Neural crest cell (in vitro differentiated cells): ENCODE measurements at places on chromosomes 7 and 10. TPM values are rescaled to one million over a fixed set of nuclear protein-coding genes. Genes with fewer than 3 reads are reported as not detected.

GRCh38 chr7:94449151-94449725 is 54.5 kb downstream of the COL1A2 start:
- DNase-seq = no peak

Gene PRKAR2B
- 14.2 and 14.4 TPM in 2 replicates for total RNA-seq

DNA sequence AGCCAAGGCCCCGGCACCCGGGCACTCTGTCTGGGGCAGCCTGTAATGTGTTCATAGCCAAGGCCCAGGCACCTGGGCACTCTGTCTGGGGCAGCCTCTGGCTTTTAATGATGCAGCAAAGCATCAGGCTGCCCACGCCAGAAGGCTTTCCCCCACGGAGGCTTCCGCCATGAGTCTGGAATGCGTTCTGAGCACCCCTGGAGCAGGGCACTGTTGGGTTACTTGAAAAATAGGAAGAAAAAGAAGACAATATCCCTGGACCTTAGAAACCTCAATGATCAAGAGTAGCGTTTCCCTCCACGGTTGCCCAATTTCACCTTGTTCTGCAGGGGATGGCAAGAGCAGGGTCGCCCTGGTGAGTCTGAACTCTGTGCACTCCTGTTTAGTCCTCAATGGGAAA is 565.0 kb downstream of the PTPRN2 start:
- DNase-seq = no peak

DNA sequence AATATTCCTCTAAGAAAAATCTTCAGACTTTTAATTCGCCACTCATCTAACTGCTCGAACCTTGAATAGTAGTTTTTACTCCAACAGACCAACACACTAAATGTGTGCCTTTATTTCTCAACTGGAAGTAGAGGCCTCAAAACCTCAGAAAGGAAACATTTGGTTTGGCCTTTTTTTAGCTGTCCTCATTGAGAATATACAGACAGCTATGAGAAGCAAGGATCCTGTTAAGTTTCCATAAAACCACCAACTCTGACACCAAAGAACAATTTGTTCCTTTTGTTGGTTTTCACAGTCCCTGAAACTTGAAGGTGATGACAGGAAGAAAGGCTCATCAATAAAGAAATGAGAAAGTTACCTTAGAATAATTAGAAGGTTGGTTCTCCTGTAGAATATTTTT is 199.2 kb upstream of the MEOX2 start:
- DNase-seq = no peak

DNA sequence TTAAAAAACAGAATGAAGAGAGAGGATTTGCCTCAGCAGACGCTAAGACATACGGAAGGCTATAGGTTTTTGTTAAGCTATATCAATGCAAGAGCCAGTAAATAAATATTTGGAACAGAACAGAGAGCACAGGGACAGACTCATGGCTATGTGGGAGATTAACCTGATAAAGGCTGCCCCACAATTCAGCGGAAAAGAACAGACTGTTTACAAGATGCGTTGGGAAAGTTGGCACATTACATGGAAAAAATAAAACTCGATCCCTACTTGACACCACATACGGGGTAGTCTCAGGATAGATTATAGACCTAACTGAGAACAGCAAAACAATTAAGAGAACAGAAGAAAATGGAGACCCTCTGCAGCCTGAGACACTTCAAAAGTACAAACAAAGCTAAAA is 10.8 kb downstream of the KCNH2 start:
- no peak for DNase-seq

Gene HTR5A
- not detected in 2 replicates for total RNA-seq

DNA sequence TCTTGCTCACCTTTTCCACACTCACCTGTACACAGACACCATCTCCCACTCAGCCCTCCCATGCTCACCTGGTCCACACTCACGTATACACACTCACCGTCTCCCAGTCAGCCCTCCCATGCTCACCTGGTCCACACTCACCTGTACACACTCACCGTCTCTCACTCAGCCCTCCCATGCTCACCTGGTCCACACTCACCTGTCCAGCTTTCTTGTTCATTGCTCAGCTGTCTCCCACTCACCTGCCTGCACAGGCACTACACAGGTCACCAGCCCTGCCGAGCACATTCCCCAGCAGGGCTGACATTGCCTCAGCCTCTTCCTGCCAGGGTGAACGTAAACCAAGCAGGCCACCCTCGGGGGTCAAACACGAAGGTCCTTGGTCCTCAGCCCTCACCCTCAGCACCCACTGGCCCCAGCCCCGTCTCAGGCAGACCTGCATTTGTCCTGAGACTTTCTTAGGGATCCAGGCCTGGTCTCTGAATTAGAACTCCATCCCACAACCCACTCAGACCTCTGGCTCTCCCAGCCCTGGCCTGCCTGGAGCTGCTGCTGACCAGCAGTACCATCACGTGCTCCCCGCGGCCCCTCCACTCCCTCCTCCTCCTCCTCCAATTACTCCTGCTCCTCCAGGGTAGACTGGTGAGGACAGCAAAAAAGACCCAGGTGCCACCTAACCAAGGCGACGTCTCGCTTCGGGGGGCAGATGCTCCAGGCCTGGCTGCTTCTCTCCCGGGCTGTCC is 12.8 kb upstream of the DNAAF5 start:
- no peak for DNase-seq

GRCh38 chr10:46068117-46068516 is 22.0 kb upstream of the MSMB start:
- DNase-seq = no peak

Gene BRAT1
- total RNA-seq = 47.3 and 52.7 TPM in 2 replicates

DNA sequence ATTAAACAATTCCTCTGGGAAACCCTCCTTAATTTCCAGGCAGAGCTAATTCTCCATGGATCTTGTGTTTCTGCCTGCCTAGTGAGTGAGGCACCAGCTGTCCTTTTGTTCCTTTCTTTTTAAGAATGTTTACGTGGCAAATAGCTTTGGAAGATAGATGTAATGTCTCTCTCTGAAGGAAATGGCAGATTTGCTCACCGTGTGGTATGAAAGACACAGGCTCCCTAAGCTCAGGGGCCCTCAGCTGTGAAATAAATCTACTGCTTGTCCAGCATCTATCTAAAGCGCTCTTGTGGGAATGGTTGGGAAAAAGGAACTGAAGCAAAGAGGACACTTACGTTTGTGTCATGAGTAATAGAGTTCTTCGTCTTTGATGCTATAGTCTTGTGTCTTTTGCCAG is 64.6 kb downstream of the FAS start:
- DNase-seq = no peak

- DNase-seq = no peak
Measured at GRCh38 chr10:49174261-49174925, 13.8 kb downstream of the TMEM273 start.

DNA sequence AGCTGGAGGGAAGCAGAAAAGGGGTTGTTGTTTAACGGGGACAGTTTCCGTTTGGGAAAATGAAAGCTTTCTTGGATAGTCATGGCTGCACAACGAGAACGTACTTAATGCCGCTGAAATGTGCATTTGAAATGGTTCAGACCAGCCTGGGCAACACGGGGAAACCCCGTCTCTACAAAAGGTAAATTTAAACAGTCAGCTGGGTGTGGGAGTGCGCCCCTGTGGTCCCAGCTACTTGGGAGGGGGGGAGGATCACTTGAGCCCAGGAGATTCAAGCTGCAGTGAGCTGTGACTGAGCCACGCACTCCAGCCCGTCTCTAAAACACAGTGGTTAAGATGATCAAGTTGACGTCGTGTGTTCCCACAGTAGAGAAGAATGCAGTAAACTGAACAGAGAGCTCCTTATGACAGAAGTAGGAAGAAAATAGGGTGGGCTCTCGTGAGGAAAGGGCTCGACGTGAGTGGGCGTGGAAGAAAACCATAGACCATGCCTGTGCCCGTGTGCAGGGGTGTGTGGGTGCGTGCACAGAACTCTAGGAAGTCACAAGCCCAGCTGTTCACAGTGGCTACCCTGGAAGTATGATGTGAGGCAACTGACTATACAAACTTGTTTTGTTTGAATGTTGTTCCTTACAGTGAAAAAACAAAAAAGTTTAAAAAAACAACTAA is 4.1 kb upstream of the FUOM start:
- DNase-seq = no peak

GRCh38 chr7:71739520-71740173 is 607.7 kb downstream of the GALNT17 start:
- DNase-seq = no peak

DNA sequence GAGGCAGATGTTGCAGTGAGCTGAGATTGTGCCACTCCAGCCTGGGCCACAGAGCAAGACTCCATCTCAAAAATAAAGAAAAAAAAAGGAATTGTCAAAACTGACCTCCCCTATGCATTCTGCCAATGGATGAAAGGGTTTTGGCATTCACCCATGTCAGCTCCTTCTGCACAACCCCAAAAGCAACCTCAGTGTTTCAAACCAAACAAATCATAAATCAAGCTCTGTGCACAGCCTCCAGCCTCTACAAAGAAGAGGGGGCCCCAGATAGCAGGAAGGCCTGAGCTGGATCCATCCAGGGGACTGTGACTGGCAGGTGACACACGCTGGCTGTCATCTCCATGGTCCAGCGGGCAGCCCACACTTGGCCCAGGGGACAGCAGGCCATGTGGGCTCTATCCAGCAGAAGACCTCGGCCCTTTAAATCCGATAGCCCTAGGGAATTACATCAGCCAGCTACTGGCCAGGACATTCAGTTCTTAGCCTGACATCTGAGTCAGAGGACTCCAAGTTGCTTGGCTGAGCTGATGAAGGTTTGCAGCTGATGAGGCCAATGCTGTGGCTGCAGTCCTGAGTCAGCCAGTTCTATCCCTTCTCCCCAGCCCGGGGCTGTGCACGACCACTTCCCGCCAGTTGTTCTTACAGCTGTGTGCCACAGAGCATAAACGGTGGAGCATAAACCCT is 52.0 kb upstream of the FIGNL1 start:
- DNase-seq = no peak

DNA sequence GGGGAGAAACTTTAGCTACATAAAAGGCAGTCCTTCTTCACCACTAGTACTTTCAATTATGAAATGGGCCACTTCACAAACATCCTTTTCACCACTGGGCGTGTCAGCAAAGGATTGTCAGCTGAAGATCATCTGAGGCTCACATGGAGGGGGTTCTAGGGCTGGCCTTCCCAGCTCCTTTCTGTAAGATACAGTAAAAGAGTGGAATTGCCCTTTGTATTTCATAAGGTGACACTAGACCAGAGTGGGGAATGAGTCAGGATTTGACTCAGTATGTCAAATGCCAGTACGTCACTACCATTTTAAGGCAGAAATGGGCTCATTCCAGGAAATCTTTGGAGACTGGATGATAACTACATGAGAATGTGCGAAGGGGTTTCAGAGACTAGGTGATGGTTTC is 21.2 kb upstream of the BLOC1S2 start:
- no peak for DNase-seq

DNA sequence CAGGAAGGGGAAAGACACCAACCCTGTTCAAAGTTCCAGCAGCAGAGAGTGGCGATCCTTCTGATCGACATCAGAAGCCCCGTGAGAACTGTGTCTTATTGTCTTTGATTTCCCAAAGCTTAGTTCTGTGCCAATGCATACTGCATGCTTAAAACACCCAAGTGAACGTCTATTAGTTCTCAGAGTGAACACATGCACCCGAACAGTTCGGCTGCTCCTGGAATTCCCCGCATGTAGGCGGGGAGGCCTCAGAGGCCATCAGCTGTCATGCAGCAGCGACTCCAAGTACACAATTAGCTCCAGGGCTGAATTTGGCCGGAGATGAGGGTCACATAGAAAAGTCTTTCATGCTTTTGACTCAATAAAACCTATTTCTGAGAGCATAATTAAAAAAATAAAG is 276.9 kb downstream of the ZMYND11 start:
- no peak for DNase-seq

Gene SNCG
- 7.8 and 8.2 TPM in 2 replicates for total RNA-seq

Gene CC2D2B
- total RNA-seq = 0.47 and 1.0 TPM in 2 replicates

- DNase-seq = no peak
Measured at GRCh38 chr7:150620061-150620460, 12.1 kb downstream of the GIMAP6 start.

- no peak for DNase-seq
Measured at GRCh38 chr10:117224881-117225280, 16.0 kb upstream of the SLC18A2 start.

- DNase-seq = no peak
Measured at GRCh38 chr10:67296926-67297325, 371.1 kb downstream of the LRRTM3 start.

DNA sequence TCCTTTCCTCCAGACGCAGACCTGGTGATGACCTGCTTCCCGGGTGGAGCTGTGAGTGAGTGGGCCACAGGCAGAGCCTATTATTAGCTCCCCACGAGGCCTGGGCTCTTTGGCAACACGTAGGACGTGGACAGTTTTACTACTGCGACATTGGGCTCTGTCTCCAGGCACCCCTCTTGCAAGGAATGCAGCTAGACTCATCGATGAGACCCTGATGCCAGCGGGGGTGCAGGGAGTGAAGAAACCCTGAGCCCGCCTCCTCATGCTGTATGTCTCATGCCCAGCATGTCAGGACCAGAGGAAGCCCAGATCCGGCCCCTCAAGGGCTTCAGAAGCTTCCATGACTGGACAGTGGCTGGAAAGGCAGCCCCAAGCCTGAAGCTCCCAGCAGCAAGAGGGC is 161.9 kb downstream of the TCERG1L start:
- no peak for DNase-seq

DNA sequence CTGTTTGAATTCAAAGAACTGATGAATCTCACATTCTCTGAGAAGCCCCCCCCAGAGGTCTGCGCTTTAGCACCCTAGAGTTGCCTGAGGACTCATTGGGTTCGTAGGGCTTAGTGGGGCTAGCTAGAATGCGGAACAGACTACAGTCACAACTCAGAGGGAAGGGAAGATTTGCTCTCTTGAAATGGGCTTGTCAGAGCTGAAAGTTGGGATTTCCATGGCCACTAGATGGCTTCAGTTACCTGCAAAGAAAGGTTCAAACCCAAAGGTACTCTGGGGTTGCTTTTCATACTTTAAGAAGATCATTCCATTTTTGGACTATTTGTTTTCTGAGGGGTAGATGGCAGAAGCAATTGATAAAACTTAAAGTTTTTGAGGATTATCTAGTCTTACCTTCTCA is 205.0 kb downstream of the BBS9 start:
- DNase-seq = no peak

GRCh38 chr10:85936161-85936560 is 430.4 kb downstream of the GRID1 start:
- no peak for DNase-seq

DNA sequence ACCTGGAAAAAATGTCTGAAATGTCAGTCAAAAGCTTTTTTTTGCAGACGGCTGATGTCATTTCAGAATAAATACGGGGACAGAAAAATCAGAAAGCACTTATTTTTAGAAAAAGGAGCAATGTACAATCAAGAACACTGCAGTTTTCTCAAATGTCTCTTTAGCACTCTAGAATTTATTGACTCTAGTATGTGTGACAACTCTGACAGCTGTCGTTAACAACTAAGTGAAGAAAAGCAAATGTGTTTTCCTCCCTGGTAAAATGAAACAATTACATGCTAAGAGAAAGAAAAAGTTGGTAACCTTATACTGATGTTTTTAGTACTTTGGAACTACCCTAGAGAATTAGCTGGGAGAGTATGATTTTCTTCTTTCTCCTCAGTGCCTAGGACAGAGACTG is 497.4 kb downstream of the GRM8 start:
- no peak for DNase-seq

- no peak for DNase-seq
Measured at GRCh38 chr7:55549457-55549856, 22.8 kb downstream of the VOPP1 start.
